ENCODE measurements at places on chromosomes 2 and 18.

GRCh38 chr2:176978921-176979320 lies 233.7 kb upstream of the HNRNPA3 start:
- DNase-seq, result no peak

GRCh38 chr18:11392980-11393885 lies 216.2 kb upstream of the SLC35G4 start:
- DNase-seq, result no peak

DNA sequence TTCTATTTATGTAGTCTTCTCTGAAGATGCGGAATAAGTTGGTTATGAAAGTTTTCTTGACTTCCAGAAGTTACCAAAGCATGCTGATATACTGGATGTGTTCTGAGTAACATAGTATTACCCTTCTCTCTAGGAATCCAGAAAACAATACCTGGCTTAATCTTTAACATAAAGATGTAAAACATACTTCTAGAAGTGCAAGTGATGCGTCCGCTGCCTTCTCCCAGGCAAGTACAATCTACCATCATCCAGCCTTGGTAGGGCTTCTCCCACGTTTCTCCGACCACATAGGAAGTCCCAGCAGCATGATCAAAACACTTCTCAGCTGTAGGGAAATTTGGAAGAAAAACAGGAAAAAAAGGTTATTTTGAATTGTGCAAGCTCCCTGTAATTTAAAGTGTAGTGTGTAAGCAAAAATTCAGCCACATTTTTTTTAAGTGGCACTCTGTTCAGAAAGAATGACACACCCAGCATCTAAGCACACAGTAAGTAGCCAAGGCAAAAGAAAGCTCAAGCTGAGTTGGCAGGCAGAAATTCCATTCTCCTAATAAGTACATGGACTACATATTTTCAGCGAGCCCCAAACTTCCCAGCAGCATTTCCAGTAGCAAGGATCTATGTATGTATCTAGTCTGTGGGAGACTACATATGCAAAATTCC lies 5.2 kb downstream of the FN1 start:
- DNase-seq, result no peak

- no peak for DNase-seq
Measured at GRCh38 chr2:44962176-44962695, 20.7 kb downstream of the SIX3 start.

- DNase-seq, result no peak
Measured at GRCh38 chr18:68721681-68722583, 7.0 kb upstream of the TMX3 start.

GRCh38 chr2:127428057-127428814 lies 10.0 kb downstream of the PROC start:
- no peak for DNase-seq

DNA sequence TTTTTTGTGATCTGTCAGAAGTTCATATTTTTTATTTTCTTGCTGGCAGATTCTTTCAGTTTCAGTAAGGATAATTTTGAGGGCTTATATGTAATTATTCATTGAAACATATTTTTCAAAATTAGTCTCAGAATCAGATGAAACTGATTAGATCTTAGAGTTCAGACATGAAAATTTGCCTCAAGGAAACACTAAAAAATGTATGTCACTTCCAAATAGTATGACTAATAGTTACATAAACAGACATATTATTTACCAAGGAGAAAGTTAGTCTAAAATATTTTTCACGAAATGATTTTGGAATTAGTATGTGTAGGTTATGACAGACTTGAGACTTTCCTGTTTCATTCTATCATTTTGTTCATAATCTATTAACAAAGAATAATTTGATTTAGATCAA lies 628.6 kb downstream of the CCDC85A start:
- no peak for DNase-seq

DNA sequence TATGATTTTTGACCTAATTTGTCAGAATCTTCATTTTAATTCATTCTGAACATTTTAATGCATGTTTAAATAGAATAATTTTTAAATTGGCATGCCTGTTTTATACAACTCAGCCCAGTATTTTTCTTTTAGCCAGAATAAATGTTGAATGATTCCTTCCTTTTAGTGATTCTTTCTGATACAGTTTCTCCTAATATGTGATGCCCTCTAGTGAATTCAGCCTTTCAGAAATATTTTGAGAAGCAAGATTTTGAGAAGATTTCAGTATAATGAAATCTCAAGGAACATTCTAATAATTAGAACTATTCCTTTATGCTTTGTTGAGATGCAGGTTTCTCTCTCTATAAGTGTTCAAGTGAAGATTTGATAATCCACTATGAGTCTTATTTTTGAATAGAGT lies 28.5 kb downstream of the LCLAT1 start:
- no peak for DNase-seq

GRCh38 chr2:186718122-186718521 lies 24.3 kb downstream of the FAM171B start:
- DNase-seq, result no peak

DNA sequence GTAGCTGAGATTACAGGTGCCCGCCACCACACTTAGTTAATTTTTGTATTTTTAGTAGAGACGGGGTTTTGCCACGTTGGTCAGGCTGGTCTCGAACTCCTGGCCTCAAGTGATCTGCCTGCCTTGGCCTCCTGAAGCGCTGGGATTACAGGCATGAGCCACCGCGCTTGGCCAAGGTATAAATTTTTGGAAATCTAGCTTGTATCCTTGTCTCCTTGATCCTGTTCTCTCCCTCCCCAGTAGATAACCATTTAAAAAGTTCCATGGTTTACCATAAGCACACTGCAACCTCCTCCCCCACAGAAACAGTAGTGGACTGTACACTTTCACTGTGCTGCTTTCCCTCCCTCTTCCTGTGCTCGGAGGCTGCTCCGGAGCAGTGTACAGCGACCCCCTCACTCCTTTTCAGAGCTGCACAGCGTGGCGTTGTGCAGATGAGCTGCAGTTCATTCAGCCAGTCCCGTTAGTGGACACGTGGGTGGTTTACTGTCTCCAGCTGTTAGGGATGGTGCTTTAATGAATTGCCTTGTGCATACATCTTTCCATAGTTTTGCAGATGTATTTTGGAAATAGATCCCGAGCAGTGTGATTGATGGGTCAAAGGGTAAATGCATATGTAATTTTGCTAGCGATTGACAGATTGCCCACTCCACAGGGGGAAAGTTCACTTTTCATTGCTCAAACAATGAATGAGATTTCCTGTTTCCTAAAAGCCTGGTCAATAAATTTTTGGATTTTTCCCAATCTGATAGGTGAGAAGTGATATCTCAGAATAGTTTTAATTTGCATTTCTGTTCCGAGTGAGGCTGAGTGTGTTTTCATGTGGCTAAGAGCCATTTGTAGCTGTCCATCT lies 14.8 kb downstream of the ASB1 start:
- DNase-seq, result no peak

DNA sequence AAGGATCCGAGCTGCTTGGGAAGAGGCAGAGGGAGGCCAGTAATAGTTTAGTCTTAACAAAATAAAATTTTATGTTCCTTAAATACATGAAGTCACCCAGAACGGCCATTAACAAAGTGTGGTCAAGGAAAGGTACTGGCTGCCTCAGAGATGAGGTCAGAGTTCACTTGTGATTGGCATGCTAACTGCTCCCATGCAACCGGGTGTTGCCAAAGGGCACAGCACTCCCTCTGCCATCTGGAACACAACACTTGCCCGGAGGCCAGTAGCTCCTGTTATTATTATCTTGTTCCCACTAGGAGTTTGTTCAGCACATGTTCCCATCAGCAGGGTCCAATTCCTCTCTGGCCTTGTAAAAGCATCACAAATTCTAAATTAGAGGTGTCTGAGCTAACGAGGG lies 207.0 kb downstream of the CYP26B1 start:
- DNase-seq, result no peak

GRCh38 chr18:23503963-23504344 lies 643 bp downstream of the RMC1 start:
- DNase-seq, result no peak

DNA sequence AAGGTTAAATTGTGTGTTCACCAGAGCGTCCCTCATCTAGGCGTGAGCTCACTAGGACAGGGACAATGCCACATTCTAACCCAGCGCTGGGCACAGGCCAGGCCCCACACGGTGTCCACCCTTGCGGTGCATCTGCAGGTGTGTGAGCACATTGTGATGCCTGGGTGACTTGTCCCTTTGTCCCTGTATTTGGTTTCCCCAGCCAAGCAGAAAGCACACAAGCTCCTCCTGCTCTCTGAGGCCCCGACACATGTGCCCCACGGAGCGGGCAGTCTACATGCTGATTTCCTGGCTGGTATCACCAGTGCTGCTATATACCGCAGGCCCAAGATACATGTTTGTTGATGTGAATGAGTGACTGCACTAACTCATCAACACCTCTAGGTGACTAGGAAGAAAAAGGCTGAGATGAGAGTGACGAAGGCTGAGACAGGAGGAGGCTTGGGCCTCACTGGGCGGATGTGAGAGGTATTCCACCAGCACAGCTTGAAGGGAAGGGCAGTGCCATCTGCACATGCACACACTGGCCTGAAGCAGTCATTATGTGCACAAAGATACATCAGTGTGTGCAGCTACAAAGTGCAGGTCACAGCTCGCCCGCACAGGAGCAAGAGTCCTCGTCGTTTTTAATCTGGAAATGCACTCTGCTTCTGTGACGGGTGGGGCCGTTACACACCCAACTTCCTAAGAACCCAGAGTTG lies 205.9 kb downstream of the EIPR1 start:
- DNase-seq, result no peak

DNA sequence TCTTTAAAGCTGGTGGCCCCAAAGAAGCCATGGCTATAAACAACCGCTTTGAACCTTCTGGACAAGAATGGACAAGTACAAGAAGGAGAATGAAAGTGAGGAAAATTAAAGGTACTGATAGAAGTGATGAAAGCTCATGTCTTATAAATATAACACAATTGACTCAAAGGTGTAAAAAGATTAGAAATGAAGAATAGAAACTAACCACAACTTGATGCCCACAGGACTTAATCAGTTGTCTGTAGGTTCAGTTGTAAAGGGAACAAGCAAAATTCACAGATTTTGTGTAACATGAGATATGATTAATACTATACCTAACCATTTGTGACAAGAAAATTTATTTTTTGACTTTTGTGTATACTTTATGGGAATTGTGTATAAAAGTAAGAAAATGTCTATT lies 135.7 kb downstream of the NUP35 start:
- no peak for DNase-seq

- DNase-seq, result no peak
Measured at GRCh38 chr18:48571639-48572384, 33.0 kb downstream of the CTIF start.

DNA sequence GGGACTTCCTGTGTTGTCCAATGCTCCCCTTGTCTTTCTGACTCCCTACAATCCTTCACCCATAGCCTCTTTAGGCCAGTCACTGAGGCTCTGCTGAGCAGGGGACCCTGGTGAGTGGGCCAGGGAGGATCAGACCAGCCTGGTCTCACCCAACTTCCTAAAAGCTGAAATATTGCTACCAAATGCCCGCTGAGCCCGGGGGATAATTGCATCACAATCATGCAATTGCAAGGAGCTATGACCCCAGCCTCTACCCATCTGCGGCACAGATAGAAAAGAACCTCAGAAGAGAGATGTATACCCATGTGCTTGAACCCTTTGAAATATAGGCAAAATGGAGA lies 3.7 kb upstream of the SP100 start:
- no peak for DNase-seq

DNA sequence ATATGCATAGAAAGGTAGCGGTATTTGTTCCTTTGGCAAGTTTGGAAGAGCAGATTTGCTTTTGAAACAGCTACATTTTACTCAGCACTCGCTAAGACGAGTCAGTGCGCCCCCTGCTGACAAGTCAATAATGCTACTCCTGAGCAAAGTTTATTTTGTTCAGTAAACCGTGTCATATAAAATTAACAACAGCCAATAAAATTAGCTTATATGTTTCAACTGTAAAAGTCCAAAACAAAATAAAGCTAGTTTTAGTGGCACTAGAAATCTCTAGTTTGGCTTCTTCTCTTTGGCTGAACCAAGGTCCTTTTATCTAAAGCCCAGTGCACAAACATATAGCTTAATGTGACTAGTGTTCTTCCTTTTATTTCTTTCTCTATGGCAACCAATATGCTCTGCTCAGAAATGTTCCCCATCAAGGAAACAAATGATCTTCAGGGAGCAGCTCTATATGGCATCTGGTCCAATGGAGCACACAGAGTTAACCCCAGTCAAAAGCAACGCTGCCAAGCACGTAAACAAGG lies 4.2 kb upstream of the POU3F3 start:
- peak; percentile 64 for DNase-seq

DNA sequence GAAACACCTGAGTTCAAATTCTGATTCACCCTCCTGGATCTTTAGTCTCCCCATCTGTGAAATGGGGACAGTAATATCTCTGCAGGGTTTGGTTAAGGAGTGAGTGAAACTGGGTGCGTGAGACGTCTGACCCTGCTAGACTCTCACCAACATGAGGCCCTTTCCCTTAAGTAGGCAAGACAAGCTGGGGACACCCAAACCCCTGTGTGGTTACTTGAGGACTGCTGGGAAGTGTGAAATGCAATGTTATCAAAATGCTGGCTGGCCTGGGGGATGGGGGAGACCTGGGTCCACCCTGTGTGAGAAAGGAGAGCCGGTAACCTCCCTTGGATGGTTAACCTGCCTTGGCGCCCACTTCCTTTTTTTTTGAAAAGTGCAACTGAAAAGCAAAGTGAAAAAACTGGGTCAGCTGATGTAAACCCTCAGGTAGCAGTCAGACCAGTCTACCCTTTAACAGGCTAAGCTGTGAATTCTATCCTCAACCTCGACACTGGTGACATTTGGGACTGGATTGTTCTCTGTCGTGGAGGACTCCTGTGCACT lies 82.3 kb downstream of the INPP5D start:
- no peak for DNase-seq

DNA sequence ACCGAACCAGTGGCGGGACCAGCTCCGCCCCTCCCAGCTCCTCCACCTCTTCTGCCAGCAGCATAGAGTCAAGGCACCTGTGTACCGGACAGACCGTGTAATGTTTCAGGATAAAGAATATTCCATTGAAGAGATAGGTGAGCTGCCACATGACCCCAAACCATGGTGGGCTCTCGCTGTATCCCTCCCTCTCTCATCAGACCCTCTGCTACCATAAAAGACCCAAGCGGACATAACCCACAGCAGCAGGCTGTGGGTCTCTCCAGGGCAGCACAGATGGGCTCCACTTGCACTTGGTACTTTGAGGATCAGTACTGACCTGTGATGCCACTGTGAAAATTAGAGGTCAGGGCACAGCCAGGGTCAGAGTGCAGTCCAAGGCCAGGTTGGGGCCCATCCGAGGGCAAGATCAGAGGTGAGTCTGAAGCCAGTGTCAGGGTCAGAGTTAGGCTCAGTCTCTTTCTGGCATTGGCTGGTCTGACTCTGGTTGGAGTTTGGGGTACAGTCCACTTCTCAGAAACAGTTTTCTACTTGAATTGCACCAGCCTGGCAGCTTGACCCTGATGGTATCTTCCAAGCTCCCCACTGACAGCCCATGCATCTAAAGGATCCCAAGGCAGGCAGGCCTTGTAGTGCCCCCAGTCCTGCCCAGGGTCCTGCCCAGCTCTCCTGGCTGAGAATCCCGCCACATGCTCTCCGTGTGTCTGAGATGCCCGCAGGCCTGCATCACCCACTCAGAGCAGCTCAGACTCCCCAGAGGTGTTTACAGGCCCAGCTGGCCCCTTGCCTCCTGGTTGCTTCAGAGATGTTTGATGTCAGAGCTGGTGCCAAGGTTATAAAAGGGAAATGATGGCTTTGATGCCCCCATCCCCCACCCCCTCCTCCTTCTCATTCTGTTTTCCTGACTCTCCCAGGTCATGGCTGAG lies 212.1 kb downstream of the DYSF start:
- DNase-seq, result no peak

- no peak for DNase-seq
Measured at GRCh38 chr18:13581496-13582177, 144.7 kb downstream of the FAM210A start.

GRCh38 chr2:234752966-234753365 lies 198.9 kb upstream of the SH3BP4 start:
- no peak for DNase-seq

- no peak for DNase-seq
Measured at GRCh38 chr2:73759904-73760303, 20.0 kb downstream of the DUSP11 start.
